Suprapubic skin (tissue), 4 donors: ENCODE measurements at places on chromosomes 3 and 15. TPM values are rescaled to one million over a fixed set of nuclear protein-coding genes. Genes with fewer than 3 reads are reported as not detected.

DNA sequence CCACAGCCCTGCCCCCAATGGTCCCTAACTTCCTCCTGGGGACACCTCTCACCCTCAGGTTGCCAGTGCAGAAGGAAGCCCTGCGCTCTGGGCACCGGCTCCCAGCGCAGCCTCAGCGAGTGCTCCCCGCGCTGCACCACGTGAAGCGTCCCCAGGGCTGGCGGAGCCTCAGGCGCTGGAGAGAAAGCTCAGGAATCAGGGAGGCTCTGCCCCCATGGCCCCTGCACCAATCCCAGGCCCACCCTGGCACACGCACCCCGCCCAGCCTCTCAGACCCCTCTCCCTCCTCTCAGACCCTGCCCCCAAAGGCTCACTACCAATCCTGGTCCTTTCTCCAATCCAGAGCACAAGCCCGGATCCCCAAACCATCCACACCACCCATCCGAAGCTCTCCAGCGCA is 6.9 kb downstream of the COL7A1 start:
- peaks cover 11% of the 10 kb centered on the region for H3K4me1 ChIP-seq
- no peak overlapping the region for H3K27ac ChIP-seq
- peaks cover 62% of the 10 kb centered on the region for H3K36me3 ChIP-seq
- H3K27me3 ChIP-seq: no peaks in the 10 kb centered on the region

GRCh38 chr15:89021224-89021623 is 67.0 kb upstream of the ABHD2 start:
- no peaks in the 10 kb centered on the region for H3K27me3 ChIP-seq
- no peak for DNase-seq
- peaks cover 39% of the 10 kb centered on the region for H3K4me1 ChIP-seq
- H3K27ac ChIP-seq: peak overlapping the region; percentile 29
- H3K36me3 ChIP-seq: no peaks in the 10 kb centered on the region

DNA sequence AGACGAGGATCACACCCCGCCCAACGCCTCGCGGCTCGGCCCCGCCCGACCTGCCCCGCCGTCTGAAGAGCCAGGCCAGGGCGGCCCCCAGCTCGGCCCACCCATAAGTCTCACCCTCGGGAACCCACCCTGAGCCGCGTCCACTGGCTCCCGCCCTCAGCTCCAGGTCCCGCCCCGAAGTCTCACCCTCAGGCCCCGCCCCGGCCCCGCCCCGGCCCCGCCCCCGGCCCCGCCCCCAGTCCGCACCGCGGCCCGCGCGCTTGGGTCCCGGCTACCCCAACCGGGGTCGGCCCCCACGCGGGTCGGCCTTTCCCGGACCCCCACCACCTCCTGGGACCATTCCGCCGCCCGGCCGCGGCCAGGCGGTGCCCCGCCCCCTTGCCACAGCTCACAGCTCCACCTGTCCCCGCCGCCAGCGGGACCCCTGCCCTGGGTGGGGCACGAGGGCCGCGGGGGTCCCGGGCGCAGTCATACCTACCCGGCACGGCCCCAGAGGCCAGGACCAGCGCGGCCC is 489 bp downstream of the CSPG5 start:
- H3K27me3 ChIP-seq: peaks cover 27% of the 10 kb centered on the region
- no peak overlapping the region for H3K27ac ChIP-seq
- no peaks in the 10 kb centered on the region for H3K36me3 ChIP-seq
- peaks cover 19% of the 10 kb centered on the region for H3K4me1 ChIP-seq

GRCh38 chr3:159987291-159987711 is 1.3 kb upstream of the IL12A start:
- H3K4me3 ChIP-seq: no peak overlapping the region
- no peak overlapping the region for H3K27ac ChIP-seq
- H3K4me1 ChIP-seq: peaks cover 13% of the 10 kb centered on the region
- no peak for DNase-seq
- H3K27me3 ChIP-seq: no peaks in the 10 kb centered on the region

DNA sequence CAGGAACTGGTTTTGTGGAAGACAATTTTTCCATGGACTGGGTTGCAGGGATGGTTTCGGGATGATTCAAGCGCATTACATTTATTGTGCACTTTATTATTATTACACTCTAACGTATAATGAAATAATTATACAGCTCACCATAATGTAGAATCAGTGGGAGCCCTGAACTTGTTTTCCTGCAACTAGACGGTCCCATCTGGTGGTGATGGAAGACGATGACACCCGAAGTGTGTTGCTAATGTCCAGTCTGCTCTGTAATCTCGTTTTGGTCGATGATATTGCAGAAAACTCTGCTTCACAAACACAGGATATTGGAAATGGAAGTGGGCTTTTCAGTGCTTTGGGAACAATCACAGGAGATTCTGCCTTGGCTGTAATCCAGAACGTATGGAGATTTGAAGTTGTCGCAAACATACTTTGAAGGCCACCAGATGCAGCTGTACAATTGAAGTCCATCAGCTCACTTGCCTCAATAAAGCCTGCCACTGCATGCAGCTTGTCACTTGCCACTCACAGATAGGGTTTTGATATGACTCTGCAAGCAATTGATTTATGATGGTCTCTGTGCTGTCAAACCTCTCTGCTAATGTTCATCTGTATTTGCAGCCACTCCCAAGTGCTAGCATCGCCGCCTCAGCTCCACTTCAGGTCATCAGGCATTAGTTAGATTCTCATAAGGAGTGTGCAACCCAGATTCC is 141.7 kb downstream of the TJP1 start:
- H3K27me3 ChIP-seq: peaks cover 4% of the 10 kb centered on the region
- no peak overlapping the region for H3K4me3 ChIP-seq
- DNase-seq: no peak

DNA sequence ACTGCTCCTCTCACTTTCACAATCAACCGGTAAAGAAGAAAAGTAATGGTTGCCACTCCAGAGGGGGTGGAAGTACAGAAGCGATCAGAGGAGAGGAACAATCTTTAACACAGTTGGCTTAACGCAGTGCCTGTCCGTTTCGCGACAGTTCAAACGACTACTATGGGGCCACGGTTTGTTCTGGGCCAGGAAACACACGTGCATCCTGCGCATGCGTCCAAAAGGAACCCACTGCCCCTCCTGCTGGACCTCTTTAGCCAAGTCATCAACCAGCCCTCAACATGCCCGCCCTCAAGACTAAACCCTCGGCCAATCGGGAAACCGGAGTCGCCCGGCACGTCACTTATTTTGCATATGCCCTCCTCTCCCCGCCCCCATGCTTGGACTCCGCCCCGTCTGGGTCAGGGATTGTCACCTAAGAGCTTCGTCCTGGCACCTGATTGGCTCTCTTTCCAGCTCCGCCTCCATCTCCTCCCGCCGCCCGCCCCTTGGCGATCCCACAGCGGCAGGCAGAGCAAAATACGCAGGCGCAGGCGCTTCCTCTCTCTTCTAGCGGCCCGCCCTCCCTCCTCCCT is 345 bp upstream of the CDV3 start:
- peak overlapping the region; percentile 89 for H3K4me3 ChIP-seq
- peak; percentile 100 for DNase-seq
- H3K36me3 ChIP-seq: peaks cover 14% of the 10 kb centered on the region
- H3K27ac ChIP-seq: peak overlapping the region; percentile 99

DNA sequence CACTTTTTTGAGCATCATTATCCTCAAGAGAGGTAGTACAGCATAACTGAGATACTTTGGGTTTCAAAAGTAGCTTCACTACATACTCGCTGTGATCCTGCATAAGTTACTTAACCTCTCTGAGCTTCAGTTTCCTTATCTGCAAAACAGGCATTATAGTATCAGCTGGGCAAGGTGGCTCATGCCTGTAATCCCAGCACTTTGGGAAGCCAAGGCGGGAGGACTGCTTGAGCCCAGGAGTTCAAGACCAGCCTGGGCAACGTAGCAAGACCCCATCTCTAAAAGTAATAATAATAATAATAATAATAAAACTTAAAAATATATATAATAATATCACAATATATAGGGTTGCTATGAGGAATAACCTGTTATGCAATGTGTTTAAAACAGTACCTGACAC is 10.9 kb downstream of the CIAO2A start:
- H3K4me3 ChIP-seq: no peak overlapping the region
- H3K27ac ChIP-seq: no peak overlapping the region
- peaks cover 39% of the 10 kb centered on the region for H3K36me3 ChIP-seq

GRCh38 chr3:106392915-106393314 is 524.1 kb upstream of the CBLB start:
- H3K36me3 ChIP-seq: no peaks in the 10 kb centered on the region
- no peaks in the 10 kb centered on the region for H3K4me1 ChIP-seq
- no peaks in the 10 kb centered on the region for H3K27me3 ChIP-seq

- no peaks in the 10 kb centered on the region for H3K27me3 ChIP-seq
- peaks cover 43% of the 10 kb centered on the region for H3K36me3 ChIP-seq
- H3K27ac ChIP-seq: no peak overlapping the region
- no peak overlapping the region for H3K4me3 ChIP-seq
Measured at GRCh38 chr15:63301088-63301487, 23.7 kb downstream of the APH1B start.

DNA sequence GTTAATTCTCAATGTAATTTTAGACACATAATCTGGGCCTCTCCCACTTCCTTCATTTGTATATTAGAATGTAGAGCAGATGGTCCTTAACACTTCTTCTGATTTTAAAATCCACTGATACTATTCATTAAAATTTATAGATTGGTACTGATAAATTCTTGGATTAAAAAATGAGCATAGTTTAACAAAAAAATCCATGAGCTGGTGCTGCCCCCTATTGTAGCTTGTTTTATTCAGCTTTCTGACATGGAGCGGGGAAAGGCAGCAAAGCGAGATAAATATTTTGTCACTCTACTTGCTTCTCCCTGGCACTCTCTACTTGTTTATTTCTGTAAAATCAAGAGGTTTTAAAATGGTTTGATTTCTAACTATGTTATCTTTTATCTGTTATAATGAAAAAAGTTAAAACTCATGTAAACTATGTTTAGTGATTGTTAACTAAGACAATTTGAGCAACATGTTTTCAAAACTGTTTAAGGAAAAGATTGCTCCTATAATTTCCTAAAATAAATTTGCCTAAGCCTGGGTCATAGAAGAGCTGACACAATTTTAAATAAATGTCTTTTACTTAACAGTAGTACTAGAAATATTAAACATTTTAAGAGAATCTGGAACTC is 26.5 kb upstream of the PLOD2 start:
- no peaks in the 10 kb centered on the region for H3K27me3 ChIP-seq
- H3K27ac ChIP-seq: no peak overlapping the region
- H3K36me3 ChIP-seq: peaks cover 5% of the 10 kb centered on the region

DNA sequence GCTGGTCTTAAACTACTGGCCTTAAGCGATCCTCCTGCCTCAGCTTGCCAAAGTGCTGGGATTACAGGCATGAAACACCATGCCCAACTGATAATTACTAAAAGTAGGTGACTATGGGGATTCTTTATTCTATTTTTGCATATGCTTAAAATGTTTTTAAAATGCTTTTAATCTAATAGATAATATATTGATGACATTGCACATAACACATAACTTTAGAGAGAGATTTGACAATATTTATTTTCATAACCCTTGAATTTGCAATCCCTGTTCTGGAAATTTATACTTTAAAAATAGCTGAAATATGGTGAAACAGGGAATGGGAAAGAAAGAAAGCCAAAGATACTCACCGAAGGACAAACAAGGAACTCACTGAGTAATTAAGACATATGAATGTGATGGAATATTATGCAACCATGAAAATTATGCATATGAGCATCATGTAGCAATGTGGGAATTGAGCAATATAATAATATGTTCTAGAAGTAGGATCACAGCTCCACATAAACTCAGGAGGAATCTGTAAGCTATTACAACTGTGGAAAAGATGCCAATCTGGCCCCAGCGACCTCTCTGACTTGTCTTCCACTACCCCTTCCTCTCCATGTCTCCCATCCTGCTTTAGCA is 2.0 kb downstream of the LRRC31 start:
- no peaks in the 10 kb centered on the region for H3K4me1 ChIP-seq
- H3K36me3 ChIP-seq: no peaks in the 10 kb centered on the region
- no peak for DNase-seq
- H3K27me3 ChIP-seq: no peaks in the 10 kb centered on the region
- H3K27ac ChIP-seq: no peak overlapping the region

DNA sequence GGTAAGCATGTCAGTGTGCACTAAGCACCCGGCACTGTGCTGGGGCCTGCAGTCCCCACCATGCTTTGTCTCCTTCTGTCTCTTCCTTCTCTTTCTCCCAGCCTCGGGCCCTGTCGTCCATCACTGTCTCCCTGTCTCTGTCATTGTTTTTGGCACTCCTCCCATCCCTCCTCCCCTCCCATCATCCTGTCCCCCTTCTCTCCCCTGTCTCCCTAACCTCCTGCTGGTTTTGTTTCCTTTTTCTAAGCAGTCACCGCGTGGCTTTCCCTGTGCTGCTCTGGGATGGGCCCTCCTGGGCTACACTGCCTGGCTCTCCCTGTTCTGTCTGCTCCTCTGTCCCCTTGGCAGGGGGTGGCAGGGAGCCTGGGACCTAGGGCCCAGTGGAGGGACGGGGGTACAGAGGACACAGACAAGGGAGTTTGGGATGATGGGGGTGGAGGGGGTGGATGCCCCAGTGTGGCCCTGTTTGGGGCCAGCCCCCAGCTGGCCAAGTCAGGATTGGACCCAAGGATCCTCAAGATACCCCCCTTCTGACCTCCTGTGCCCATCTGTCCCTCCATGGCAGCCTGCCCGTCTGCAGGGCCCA is 5.7 kb downstream of the CHST13 start:
- peaks cover 11% of the 10 kb centered on the region for H3K27me3 ChIP-seq
- no peak overlapping the region for H3K27ac ChIP-seq
- H3K36me3 ChIP-seq: no peaks in the 10 kb centered on the region
- DNase-seq: no peak

DNA sequence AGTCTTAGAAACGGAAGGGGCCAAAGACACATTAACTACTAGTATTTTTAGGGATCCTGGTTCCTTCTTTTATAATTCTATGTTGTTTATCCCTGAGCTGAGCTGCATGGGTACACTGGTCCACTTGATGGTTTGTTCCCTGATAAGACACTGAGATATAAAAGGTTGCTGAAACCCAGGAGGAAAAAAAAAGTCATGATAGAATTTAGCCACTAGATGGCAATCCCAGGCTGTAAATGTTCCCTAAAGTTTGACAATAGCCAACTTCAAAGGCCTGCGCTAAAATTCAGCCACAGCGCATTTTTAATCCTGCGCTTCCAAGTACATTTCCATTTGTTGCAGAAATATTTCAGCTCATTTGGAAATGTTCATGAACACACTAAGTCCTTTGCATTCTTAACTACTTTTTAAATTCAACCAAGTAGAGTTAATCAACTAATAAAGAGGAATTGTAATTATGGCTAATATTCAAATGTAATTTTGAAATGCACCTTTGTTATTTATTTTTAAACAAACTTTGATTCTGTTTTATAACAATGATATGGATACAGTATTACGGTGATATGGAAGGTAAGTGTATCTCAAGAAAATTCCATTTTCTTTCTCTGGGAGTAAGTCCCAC is 249.3 kb upstream of the FEZF2 start:
- H3K27ac ChIP-seq: no peak overlapping the region
- H3K27me3 ChIP-seq: no peaks in the 10 kb centered on the region
- no peaks in the 10 kb centered on the region for H3K4me1 ChIP-seq
- H3K4me3 ChIP-seq: no peak overlapping the region
- no peaks in the 10 kb centered on the region for H3K36me3 ChIP-seq

CHSY1 gene
- total RNA-seq: 29.8 TPM

SCAANT1 gene
- total RNA-seq: not detected

RASGRP1 gene
- 21.2 TPM for total RNA-seq

ARPP21 gene
- not detected for total RNA-seq

LRRC31 gene
- total RNA-seq: 0.32 TPM

PP2D1 gene
- not detected for total RNA-seq

CFAP20DC gene
- 2.3 TPM for total RNA-seq

CLRN1 gene
- not detected for total RNA-seq

SLC28A2 gene
- total RNA-seq: not detected

TLR9 gene
- not detected for total RNA-seq

CKMT1B gene
- 74.1 TPM for total RNA-seq

SCN11A gene
- 0.30 TPM for total RNA-seq

SLC6A6 gene
- 85.4 TPM for total RNA-seq

CTXND1 gene
- 0.49 TPM for total RNA-seq

ANKUB1 gene
- not detected for total RNA-seq

NLGN1 gene
- total RNA-seq: 2.2 TPM

PRTG gene
- total RNA-seq: not detected
